PC-9 (cell line): ENCODE measurements at places on chromosomes 4 and X. TPM values are rescaled to one million over a fixed set of nuclear protein-coding genes. Genes with fewer than 3 reads are reported as not detected.

PPARGC1A gene
- not detected in 2 replicates for total RNA-seq

IL2 gene
- not detected in 2 replicates for total RNA-seq

HTN3 gene
- total RNA-seq: not detected in 2 replicates

SLC39A8 gene
- 11.6 and 14.5 TPM in 2 replicates for total RNA-seq

COX7B2 gene
- 12.7 and 15.4 TPM in 2 replicates for total RNA-seq

RBMXL3 gene
- not detected in 2 replicates for total RNA-seq

BCAP31 gene
- total RNA-seq: 522 and 541 TPM in 2 replicates

CABS1 gene
- not detected in 2 replicates for total RNA-seq

RIBC1 gene
- total RNA-seq: 2.2 and 4.5 TPM in 2 replicates

SRPX gene
- total RNA-seq: not detected in 2 replicates

HMX1 gene
- not detected in 2 replicates for total RNA-seq

S100P gene
- 480 and 837 TPM in 2 replicates for total RNA-seq

ADGRG4 gene
- not detected in 2 replicates for total RNA-seq

ARHGAP6 gene
- total RNA-seq: not detected in 2 replicates

SRPK3 gene
- total RNA-seq: 0.40 and 0.46 TPM in 2 replicates

EDNRA gene
- total RNA-seq: not detected in 2 replicates
